ENCODE measurements at places on chromosomes 6 and 20.

GRCh38 chr6:11598687-11599086 is 61.1 kb downstream of the TMEM170B start:
- no peak for DNase-seq

DNA sequence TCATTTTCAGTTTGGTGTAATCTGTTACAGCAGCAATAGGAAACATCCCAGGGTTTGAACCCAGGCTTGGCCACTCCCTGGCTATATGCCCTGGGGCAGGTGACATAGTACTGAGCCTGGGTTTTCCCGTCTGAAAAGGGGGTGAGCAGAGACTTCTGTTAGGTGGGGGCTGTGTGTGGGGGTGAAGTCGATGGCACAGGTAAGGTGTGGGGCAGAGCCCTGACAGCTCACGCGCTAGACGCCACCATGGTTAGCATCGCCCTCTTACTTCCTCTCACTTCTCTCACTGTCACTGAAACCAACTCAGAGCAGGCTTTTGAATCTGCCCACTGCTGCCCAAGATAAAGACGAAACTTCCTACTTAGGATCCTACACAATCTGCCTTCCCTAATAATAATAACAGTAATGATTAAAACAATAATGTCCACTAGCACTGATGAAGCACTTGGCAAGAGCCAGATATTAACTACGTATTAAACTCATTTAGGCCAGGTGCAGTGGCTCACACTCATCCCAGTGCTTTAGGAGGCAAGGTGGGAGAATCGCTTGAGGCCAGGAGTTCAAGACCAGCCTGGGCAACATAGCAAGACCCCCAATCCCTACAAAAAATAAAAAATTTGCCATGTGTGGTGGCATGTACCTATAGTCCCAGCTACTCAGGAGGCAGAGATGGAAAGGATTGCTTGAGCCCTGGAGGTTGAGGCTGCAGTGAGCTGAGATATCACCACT is 117.9 kb upstream of the PTPN1 start:
- no peak for DNase-seq

GRCh38 chr6:2798586-2799134 is 33.5 kb downstream of the WRNIP1 start:
- no peak for DNase-seq

DNA sequence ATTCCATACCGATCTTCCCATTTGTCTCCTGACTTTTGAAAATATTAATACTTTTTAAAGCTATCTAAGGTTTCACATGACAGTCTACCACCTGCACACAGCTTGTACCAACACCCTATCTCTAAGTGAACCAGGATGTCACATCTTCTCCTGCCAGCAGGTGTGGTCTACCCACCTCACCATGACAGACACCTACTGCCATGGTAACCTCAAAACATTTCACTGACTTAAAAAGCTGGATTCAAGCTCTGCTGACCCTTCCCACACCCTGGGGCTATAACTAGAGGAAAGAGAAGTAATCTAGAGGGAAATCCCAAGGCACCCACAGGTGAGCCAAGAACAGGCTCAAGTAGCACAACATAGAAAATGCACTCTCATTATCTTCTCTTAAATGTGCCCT is 1.2 kb downstream of the SLC17A3 start:
- no peak for DNase-seq

- DNase-seq: peak; percentile 35
These were observed 530 bp downstream of the TDP2 start for GRCh38 chr6:24666097-24666640.

GRCh38 chr6:151475653-151476523 is 17.9 kb upstream of the CCDC170 start:
- DNase-seq: peak; percentile 69

- DNase-seq: no peak
These were observed 133.3 kb upstream of the SPTLC3 start for GRCh38 chr20:12875510-12875909.
